Eye (tissue), 1 donor: ENCODE measurements at places on chromosomes 4 and X.
A peak's percentile ranks its signal among the peaks of the same experiment; 100 is the strongest.

- DNase-seq: peak; percentile 11
These were observed 77.2 kb upstream of the GALNT7 start for GRCh38 chr4:173091362-173091761.

GRCh38 chrX:55908661-55909212, 191.2 kb downstream of the RRAGB start:
- peak; percentile 63 for DNase-seq

GRCh38 chrX:49919617-49920016, 2.8 kb upstream of the CLCN5 start:
- peak; percentile 58 for DNase-seq

DNA sequence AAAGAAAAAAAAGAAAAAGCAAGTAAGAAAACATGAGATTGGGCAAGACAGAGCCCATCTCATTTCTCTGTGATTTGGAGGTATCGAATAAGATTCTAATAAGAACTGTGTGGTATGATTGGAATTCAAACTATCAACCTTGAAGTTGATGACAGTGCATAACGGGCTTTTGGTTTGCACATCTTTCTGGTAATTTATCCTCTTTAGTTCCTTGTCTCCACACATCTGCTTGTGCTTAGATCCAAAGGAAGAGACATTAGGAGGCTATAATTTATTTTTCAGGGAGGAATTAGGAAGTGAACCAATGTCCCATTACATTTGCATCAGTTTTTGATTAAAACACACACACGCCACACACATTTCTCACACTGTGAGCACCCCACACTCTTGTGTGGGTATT, 149.9 kb downstream of the ARSF start:
- DNase-seq: no peak

- no peak for DNase-seq
These were observed 72.0 kb downstream of the CHST7 start for GRCh38 chrX:46645614-46646013.

- DNase-seq: peak; percentile 85
These were observed 10.2 kb downstream of the HNRNPH2 start for GRCh38 chrX:101417981-101418841.

GRCh38 chr4:181608181-181608580, 635.0 kb upstream of the TENM3 start:
- DNase-seq: no peak

- DNase-seq: no peak
These were observed 1.4 kb downstream of the SEPSECS start for GRCh38 chr4:25158817-25159216.

- DNase-seq: no peak
These were observed 134.9 kb upstream of the LEF1 start for GRCh38 chr4:108303488-108304177.

DNA sequence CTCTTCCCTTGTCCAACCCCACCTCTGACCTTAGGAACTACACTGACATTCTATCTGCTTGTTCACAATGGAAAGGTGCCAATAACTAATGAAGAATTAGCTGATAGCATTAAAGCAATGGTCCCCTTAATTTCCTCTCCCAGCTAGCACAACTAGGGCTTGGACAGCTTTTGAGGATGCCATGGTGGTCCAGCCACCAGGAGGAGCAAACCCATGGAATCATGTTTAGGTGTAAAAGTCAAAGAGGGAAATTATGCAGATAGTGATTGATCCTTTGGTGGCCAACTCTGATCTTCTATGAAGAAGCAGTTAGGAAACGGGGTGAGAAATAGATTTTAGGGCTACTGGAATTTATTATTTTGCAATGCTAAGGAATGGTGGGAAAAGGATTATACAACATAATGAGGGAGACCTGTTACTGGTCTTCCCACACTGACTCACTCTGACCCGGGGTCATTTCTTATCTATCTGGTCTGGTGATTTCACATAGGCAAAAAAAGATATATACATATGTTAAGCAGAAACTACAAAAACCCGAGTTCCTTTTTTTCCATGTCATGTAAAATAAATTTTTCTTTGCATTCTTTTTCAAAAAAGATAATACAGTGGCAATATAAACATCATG, 45.8 kb upstream of the FBXW7 start:
- DNase-seq: no peak

- DNase-seq: no peak
These were observed 19.8 kb upstream of the SHISA3 start for GRCh38 chr4:42377497-42377896.

- no peak for DNase-seq
These were observed 20.5 kb downstream of the DDIT4L start for GRCh38 chr4:100169491-100170485.

DNA sequence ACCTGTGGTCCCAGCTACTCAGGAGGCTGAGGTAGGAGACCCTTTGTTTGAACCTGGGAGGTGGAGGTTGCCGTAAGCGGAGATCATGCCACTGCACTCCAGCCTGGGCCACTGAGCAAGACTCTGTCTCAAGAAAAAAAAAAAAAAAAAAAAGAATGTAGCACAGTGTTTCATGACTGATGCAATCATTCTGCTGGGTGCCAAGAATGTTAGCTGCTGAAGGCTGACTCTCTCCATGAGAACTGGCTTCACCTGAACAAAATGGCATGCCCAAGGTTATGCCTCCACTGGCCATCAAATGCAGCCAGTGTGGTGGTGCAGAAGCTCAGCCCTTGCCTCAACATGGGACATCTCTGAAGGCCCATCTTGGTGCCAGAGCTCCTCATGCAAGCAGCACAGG, 412.1 kb downstream of the ADAM29 start:
- no peak for DNase-seq

GRCh38 chrX:8404926-8405325, 59.7 kb upstream of the VCX3B start:
- peak; percentile 1 for DNase-seq

- no peak for DNase-seq
These were observed 241.4 kb upstream of the EPHA5 start for GRCh38 chr4:65911720-65912119.

DNA sequence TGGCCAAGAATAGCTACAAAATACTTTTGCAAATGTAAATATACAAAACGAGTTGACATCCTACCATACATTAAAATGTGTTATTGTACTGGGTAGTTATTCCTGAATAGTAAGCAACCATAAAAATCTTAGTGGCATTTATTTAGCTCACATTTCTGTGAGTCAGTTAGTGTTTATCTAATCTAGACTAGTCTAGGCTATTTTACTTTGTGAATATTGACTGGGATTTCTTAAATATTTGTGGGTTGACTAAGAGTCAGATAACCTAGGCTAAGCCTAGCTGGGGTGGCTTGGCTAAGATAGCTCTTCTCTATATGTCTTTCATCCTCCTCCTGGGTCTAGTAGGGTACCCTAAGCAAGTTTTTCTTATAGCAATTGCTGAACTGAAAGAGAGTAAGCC, 543.8 kb upstream of the DIAPH2 start:
- no peak for DNase-seq

DNA sequence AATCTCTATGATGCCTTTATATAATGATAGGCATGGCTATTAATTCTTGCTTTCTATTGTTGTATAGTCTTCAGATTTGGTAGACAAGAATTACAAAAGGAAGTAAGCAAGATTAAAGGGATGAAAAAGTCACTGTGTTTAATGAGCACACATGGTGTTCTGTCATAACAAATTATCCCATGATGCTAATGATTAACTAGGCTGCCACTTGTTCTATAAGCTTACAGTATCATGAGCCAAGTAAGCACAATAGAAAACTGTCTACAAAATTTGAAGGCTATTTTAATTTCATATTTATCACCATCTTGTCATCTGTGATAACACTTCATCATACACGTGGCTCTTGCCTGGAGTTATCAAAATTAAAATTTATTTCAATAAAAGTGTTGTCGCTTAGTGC, 466.7 kb downstream of the GASK1B start:
- DNase-seq: peak; percentile 75

GRCh38 chrX:130060122-130061069, 49.9 kb downstream of the ELF4 start:
- peak; percentile 89 for DNase-seq

- peak; percentile 13 for DNase-seq
These were observed 827.9 kb downstream of the PCDH7 start for GRCh38 chr4:31548021-31548420.
